ENCODE measurements at places on chromosomes 13 and 19. TPM values are rescaled to one million over a fixed set of nuclear protein-coding genes. Genes with fewer than 3 reads are reported as not detected.

Gene ZNF345
- not detected for total RNA-seq

Gene LSM4
- total RNA-seq = 232 TPM

Gene SULT2A1
- total RNA-seq = not detected

Gene ELSPBP1
- total RNA-seq = not detected

Gene KXD1
- total RNA-seq = 101 TPM

Gene IGFL3
- 0.25 TPM for total RNA-seq

Data from A549 treated with GW870086 at 1 μM for 4 hours (cell line).